ENCODE measurements at places on chromosomes 4 and X.
A peak's percentile ranks its signal among the peaks of the same experiment; 100 is the strongest.

DNA sequence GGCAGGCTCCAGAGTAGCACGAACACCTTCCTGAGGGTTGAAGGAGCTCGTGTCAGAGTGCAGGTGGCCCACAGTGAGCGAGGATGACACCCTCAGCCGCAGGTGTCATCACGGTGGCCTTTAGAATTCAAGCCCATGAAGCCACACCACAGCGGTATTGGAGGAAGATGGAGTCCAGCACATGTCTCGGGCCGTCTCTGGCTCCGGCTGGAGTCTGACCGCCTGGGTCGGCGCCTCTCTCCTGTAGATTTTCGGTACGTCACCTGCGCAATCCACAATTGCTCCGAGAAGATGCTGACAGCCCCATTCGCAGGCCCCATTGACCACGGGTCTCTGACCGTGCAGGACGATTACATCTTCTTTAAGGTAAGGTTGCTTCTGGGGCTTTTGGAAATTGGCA, 229.4 kb upstream of the PSAPL1 start:
- H3K27me3 ChIP-seq, result no peaks in the 10 kb centered on the region
- H3K27ac ChIP-seq, result no peak overlapping the region
- no peaks in the 10 kb centered on the region for H3K36me3 ChIP-seq
- H3K4me3 ChIP-seq, result no peak overlapping the region

- H3K36me3 ChIP-seq, result no peaks in the 10 kb centered on the region
- H3K27me3 ChIP-seq, result no peaks in the 10 kb centered on the region
- no peak overlapping the region for H3K27ac ChIP-seq
- no peak for DNase-seq
- H3K4me1 ChIP-seq, result peaks cover 3% of the 10 kb centered on the region
- H3K4me3 ChIP-seq, result no peak overlapping the region
Measured at GRCh38 chr4:128163177-128164117, 102.3 kb downstream of the LARP1B start.

GRCh38 chr4:153809916-153810810, 21.3 kb upstream of the SFRP2 start:
- no peaks in the 10 kb centered on the region for H3K36me3 ChIP-seq
- no peak overlapping the region for H3K27ac ChIP-seq
- no peaks in the 10 kb centered on the region for H3K4me1 ChIP-seq
- no peak for DNase-seq
- H3K27me3 ChIP-seq, result no peaks in the 10 kb centered on the region

- H3K27ac ChIP-seq, result no peak overlapping the region
- no peak overlapping the region for H3K4me3 ChIP-seq
- peaks cover 30% of the 10 kb centered on the region for H3K4me1 ChIP-seq
- no peaks in the 10 kb centered on the region for H3K27me3 ChIP-seq
Measured at GRCh38 chr4:10108391-10108790, 8.2 kb downstream of the WDR1 start.

DNA sequence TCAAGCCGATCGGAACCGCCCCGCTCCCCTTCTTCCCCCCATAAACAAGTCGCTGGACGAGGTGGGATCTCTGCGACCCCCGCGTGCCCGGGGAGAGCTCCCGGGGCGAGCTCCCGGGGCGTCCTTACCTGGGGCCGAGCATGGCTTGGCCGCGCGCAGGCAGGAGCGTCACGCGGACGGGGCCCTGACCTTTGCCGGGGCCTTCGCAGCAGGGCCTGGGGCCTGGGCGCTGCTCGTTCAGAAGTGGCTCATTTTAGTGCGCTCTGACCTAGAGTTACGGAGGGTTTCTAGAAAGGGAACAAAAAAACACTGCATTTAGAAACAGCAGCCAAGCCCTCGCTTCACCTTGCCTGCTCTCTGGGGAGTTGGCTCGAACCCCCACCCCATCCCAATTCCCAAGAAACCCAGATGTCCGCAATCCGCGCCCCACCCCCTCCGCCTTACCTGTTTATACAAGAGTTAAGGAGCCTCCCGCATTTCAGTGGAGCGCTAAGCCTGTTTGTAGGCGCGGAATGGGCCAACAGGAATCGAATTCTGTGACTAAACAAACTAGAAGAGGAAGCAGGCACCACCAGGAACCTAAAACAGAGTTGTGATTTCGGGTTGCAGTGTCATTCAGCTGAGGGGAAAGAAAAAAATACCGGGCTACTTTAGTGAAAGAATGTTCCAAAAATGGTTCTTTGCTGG, 814 bp upstream of the RBM47 start:
- DNase-seq, result peak; percentile 76
- peak overlapping the region; percentile 77 for H3K4me3 ChIP-seq
- no peaks in the 10 kb centered on the region for H3K27me3 ChIP-seq
- H3K36me3 ChIP-seq, result no peaks in the 10 kb centered on the region
- peaks cover 10% of the 10 kb centered on the region for H3K4me1 ChIP-seq

- H3K4me1 ChIP-seq, result no peaks in the 10 kb centered on the region
- H3K27ac ChIP-seq, result no peak overlapping the region
- DNase-seq, result no peak
- no peaks in the 10 kb centered on the region for H3K27me3 ChIP-seq
- H3K36me3 ChIP-seq, result peaks cover 89% of the 10 kb centered on the region
- H3K4me3 ChIP-seq, result no peak overlapping the region
Measured at GRCh38 chrX:71296806-71297205, 4.7 kb upstream of the ITGB1BP2 start.

DNA sequence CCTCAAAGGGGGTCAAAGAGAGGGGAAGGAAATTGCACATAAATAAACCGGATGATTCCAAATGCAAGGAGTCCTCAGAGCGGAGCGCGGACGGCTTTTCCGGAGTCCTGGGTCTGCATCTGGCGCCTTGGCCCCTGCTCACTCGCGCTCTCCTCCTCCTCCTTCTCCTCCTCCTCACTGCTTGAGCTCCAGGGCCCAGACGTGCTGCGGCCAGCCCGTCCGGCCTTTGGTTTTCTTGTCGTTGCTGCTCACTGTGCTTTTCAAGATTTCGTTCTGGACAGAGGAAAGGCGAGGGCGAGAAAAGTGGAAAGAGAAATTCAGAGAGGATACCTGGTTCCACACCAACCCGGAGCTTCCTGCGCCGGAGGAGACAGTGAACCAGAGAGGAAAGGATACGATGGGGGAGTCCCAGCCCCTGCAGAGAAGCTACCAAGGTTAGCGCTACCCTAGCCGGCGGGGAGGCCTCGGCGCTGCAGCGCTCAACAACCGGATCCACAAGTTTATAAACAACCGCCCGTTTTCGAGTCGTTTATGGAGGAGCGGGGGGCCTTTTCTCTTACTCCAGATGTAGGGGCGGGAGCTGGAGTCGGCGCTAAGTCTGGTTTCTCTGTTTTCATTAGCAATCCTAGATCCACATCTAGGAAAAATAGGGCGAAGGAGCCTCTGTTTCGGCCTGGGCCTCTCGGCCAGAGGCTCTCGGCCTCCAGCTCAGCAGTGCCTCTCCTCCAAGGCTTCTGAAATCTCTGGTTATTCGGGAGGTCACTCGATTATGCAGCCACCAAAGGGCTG, 2.7 kb downstream of the HAND2 start:
- no peak for DNase-seq
- peaks cover 98% of the 10 kb centered on the region for H3K27me3 ChIP-seq
- H3K36me3 ChIP-seq, result no peaks in the 10 kb centered on the region
- H3K4me1 ChIP-seq, result peaks cover 49% of the 10 kb centered on the region
- no peak overlapping the region for H3K27ac ChIP-seq

- H3K27ac ChIP-seq, result no peak overlapping the region
- no peak overlapping the region for H3K4me3 ChIP-seq
- no peak for DNase-seq
- H3K27me3 ChIP-seq, result no peaks in the 10 kb centered on the region
- no peaks in the 10 kb centered on the region for H3K4me1 ChIP-seq
Measured at GRCh38 chr4:7285244-7286094, 93.1 kb downstream of the SORCS2 start.

DNA sequence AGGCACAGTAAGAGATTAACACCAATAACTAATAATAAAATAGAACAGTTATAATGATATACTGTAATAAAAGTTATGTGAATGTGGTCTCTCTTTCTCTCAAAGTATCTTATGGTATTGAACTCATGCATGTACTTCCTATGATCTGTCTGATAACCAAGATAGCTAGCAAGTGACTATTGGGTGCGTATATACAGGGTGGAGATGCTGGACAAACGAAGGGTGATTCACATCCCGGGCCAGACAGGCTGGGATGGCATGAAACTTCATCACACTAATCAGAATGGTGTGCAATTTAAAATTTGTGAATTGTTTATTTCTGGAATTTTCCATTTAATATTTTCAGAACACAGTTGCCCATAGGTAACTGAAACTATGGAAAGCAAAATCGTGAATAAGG, 96.8 kb downstream of the PHEX start:
- no peaks in the 10 kb centered on the region for H3K27me3 ChIP-seq
- no peak overlapping the region for H3K27ac ChIP-seq
- no peaks in the 10 kb centered on the region for H3K4me1 ChIP-seq

GRCh38 chr4:88802138-88802537, 104.5 kb upstream of the NAP1L5 start:
- DNase-seq, result no peak
- no peak overlapping the region for H3K27ac ChIP-seq
- no peaks in the 10 kb centered on the region for H3K36me3 ChIP-seq
- H3K27me3 ChIP-seq, result no peaks in the 10 kb centered on the region
- no peaks in the 10 kb centered on the region for H3K4me1 ChIP-seq
